ENCODE measurements at places on chromosomes 12 and 14. TPM values are rescaled to one million over a fixed set of nuclear protein-coding genes. Genes with fewer than 3 reads are reported as not detected.

Gene P2RX2
- not detected for total RNA-seq

Gene ASCL1
- not detected for total RNA-seq

Gene GALNT9
- total RNA-seq = 0.33 TPM

Gene NRXN3
- total RNA-seq = 0.48 TPM

Gene CEBPE
- not detected for total RNA-seq
